ENCODE measurements at places on chromosomes 16 and 17.

DNA sequence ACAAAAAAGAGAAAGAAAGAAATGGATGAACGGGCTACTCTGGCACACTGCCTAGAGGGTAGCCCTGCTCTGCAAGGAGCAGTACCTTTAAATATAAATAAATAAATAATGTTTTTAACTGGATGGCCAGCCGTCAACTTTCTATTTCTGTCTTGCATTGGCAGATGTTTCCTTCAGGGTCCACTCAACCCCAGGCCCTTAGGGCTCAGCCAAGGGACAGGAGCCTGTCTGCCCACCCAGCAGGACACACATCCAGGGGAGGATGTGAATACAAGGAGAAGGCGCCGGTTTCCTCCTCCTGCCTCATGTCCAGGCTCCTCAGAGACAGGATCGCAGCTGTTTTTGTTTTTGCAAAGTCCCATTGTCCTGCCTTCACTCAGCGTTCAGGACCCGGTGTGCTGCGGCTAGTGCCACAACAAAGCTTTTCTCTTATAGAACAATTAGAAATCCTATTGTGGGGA, 22.6 kb downstream of the TTYH2 start:
- no peak for DNase-seq

DNA sequence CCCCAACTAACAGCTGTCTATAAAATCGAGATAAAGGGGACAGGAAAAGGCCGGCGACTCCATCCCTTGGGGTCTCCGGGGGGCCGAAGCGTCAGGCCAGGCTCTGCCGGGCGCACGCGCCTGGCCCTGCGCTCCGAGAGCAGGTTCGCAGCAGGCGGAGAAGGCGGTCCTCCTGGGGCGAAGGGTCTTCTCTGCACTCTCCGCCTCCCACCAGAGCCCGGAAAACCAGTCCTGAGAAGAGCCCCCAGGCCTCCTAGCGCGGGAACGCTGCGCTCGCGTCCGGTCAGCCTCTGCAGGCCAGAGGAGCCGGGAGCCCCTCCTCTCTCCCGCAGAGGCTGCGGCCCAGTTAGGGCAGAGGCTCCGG, 5.1 kb downstream of the FOXF1 start:
- no peak for DNase-seq

GRCh38 chr16:89118361-89119165, 24.9 kb downstream of the ACSF3 start:
- DNase-seq, result no peak

DNA sequence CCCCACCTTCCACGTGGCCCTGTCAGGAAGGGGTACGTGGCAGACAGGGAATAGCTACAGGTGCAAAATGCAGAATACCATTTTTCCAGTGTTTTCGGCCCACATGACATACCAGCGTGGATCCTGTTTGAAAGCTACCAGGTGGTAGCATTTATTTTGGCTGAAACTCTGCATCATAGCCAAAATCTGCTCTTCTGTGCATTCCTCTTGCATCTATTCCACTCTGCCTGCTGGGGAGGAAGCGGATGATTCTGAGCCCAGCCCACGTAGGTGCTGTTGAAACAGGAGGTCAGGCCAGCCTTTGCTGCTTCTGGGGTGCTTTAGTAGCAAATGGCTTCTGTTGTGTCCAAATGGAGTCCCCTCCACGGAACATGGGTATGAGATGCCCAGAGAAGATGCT, 670.9 kb upstream of the EEF2KMT start:
- DNase-seq, result no peak

GRCh38 chr17:17070931-17071330, 28.7 kb downstream of the MPRIP start:
- no peak for DNase-seq

DNA sequence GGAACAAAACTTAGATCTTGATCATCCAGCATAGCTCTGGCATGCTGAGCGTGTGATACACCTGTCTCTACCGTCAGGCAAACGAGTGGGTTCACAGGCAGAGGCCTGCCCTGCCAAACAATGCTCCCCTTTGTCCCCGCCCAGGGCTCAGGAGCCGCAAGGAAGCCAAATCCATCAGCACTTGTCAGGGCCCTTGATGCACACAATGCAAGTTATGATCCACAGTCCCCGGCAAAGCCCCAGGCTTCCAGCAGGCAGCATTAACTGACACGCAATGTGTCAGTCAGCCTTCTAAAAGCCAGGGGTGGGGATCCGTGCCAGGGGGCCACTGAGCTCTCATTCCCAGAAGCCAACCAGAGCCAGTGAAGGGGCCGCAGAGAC, 460.9 kb downstream of the SLC39A11 start:
- DNase-seq, result no peak

DNA sequence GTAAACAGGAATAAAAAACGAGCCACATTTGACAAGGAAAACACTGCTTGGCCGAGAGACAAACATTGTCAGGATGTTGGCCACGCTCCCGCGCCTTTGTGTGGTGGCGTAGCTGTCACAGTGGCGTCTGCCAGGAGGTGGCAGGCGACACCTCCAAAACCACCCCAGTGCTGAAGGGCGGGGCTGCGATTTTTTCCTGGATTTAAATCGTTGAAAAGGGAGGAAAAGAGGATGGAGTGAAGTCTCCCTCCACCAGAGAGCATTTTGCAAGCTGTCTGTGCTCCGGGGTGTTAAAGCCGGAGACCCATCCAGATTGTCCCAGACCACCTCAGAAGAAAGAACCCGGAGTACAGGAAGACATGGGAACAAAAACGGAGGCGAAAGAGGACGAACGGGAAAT, 12.7 kb downstream of the MRM3 start:
- DNase-seq, result peak; percentile 29

- DNase-seq, result no peak
Observed at GRCh38 chr17:4920351-4921048, 11.6 kb upstream of the GP1BA start.

- no peak for DNase-seq
Observed at GRCh38 chr16:20791923-20792612, 14.2 kb downstream of the ERI2 start.

DNA sequence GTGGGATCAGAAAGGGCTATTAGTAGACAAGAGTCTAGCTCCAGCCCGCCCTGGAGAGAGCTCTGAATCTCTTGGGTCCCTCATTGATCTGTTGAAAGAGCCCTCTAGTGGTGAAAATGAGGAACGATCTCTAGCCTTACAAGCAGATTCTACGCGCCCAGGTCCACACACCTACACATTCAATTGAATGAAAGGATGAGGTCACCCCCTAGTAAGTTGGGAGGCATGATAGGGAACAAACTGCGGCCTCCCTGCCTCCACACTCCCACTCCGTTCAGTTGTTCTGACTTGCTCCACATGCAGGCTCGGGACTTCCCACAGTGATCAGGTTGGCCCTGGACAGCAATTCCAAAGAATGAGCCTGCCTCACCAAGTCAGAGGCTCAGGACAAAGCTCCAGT, 2.9 kb upstream of the CACNG3 start:
- no peak for DNase-seq

GRCh38 chr16:71788578-71788977, 20.1 kb downstream of the AP1G1 start:
- DNase-seq, result no peak

DNA sequence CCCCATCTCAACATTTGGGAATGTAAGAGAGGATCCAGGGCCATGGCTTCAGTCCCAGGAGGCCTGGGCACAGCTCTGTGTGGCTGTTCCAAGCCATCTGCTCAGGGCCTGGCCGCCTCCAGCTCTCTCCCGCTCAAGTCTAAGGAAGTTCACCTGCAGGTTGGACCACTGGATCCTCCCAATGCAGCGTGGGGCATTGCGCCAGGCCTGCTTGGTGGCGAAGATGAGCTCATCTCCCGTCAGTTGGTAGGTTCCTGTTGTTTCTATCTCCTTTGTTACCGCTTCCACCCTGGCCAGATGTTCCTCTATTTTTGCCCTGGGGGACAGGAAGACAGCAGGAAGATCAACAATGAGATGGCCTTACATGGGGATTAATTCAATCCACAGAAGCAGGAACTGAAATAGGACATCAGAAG, 17.5 kb downstream of the NOS2 start:
- DNase-seq, result no peak

DNA sequence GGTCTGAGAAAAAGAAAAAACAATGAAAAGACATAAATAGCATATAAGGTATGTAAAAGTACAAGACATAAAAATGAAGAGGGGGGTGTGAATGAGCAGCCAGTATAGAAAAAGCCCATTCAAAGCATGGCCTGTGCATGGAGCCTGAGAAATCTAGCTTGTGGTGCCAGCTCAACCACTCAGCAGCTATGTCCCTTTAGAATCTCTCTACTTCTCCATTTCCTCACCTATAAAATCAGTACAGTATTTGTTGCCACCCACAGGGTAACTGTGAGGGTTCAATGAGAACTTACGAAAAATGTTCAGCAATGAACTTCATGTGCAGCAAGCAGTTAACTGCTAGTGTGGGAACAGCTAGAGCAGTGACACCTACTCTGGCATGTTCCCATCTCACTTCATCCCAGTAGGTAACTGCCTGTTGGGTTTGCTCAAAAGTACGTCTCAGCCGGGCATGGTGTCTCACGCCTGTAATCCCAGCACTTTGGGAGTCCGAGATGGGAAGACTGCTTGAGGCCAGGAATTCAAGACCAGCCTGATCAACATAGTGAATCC, 15.3 kb downstream of the CYTH1 start:
- no peak for DNase-seq

GRCh38 chr17:72295916-72296315, 175.1 kb downstream of the SOX9 start:
- DNase-seq, result no peak

- no peak for DNase-seq
Observed at GRCh38 chr17:7631398-7632380, 1.8 kb downstream of the SHBG start.

- DNase-seq, result no peak
Observed at GRCh38 chr16:6888531-6888930, 444.1 kb upstream of the RBFOX1 start.

DNA sequence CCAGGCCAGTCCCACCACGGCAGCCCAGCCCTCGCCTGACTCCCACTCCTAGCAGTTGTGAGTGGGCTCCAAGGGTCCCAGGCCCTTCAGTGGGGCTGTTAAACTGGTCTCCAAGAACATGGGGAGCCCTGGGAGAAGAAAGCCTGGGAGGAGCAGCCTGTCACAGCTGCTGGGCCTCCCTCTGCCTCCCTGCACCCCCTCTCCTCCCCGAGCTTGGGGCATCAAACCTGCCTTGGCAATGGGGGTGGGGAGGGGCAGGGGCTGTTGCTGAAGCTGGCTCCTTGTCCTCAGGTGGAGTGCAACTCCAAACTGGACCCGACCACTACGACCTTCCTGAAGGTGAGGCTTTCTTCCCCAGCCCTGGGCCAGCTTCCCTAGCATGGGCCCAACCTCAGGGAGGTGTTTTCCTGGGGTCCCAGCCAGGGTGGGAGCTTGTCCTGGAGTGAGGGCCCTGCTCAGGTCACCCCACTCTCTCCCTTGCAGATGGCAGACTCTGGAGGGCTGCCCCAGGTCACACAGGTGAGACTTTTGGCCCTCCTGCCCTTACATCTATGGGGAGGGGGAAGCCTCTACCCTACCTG, 6.6 kb upstream of the SETD6 start:
- no peak for DNase-seq

DNA sequence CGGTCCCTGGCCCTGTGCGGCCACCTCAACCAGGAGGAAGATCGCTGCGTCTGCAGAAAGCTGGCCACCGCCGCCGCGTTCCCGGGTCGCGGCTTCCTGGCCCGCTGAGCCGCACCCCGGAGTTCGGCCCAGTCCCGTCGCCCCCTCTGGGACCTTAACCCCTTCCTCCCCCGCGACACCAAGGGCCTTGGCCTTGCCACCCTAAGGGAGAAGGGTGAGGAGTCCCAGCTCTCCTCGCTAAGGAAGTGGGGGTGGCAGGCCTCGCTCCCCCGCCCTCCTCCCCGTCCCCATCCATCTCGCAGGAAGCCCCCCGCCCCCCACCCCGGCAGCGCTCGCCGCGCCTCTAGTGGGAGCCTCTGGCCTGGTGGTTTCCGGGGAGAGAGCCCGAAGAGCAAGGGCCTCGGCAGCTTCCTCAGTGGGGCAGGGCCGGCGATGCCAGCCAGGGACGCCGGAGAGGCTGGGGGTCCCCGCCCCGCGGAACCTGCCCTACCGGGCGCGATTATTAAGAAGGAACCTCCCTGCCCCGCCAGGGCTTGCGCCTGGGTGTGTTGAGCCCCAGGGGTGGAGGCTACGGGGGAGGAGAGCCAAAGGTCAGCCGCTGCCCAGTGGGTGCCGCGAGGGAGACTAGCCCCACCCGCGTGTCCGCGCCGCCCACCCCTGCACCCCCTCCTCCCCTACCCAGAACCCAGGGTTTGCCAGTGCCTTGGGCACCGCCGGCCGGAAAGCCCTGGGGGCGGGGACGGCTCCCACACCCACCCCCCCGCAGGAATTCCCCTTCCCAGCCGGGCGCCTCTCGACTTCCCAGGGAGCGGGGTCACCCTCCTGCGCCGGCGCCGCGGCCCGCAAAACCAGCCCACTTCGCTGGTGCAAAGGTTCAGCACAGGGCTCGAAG, 6.8 kb downstream of the CBX4 start:
- no peak for DNase-seq

GRCh38 chr17:77253611-77254051, 112.9 kb downstream of the SEC14L1 start:
- no peak for DNase-seq

DNA sequence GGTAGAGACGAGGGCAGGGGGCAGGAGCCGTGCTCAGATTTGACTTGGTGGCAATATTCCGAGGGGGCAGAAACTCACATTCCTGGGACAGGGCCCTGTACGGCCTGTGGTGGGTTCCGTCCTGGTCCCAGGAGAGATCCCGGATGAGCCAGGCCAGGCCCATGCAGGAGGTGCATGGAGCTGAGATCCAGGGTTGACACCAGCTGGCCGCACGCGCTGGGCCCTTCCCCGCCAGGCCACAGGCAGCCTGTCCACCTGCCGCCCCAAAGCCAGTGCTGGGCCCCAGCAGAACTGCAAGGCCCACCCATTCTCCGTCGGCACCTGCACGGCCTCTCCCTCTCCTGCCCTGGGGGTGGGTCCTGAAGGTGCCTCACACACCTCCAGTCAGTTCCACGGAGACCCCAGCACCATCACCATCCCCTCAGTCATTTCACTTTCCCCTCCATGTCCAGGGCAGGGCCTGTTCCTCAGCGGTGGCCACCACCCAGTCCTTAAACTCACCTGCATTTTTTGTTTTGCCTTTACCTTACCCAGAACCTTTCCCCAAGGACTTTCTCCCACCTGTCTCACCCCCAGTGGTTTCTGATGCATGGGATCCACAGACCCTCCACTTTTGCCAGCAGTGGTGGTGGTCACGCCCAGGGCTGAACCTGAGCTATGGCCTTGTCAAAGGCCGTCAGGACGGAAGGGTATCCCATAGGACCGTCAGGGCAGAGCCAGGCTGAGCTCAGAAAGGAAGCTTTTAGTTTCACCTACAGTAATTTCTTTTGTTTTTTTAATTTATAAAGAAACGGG, 25.1 kb upstream of the CDH15 start:
- DNase-seq, result no peak
